ENCODE measurements at places on chromosomes 4 and X.

DNA sequence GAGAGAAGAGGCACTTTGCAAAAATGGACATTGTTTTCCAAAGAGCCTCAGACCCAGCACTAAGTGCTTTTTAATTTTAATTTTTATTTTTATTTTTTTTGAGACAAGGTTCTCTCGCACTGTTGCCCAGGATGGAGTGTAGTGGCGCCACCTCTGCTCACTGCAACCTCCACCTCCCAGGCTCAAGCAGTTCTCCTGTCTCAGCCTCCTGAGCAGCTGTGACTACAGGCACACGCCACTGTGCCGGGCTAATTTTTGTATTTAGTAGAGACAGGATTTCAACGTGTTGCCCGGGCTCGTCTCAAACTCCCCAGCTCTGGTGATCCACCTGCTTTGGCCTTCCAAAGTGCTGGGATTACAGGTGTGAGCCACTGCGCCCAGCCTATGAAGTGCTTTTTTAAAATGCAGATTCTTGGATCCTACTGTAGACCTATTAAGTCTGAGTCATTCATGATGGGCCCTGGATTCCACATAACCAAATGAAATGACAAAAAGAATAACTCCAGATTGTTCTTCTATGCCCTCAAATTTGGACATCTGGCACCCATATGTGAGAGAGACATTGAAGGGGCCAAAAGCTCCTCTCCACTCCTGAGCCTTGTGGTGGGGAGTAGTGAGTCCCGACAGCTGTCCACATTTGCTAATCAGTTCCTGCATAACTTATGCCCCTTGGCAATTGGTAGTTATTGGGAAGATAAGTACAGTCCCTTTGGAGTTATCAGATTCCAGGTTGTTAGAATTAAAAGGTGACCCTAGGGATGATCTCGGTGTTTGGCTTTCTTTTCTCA, 3.6 kb downstream of the NOCT start:
- DNase-seq: no peak

- peak; percentile 48 for DNase-seq
These were observed 24.9 kb upstream of the MTM1 start for GRCh38 chrX:150543230-150544155.

DNA sequence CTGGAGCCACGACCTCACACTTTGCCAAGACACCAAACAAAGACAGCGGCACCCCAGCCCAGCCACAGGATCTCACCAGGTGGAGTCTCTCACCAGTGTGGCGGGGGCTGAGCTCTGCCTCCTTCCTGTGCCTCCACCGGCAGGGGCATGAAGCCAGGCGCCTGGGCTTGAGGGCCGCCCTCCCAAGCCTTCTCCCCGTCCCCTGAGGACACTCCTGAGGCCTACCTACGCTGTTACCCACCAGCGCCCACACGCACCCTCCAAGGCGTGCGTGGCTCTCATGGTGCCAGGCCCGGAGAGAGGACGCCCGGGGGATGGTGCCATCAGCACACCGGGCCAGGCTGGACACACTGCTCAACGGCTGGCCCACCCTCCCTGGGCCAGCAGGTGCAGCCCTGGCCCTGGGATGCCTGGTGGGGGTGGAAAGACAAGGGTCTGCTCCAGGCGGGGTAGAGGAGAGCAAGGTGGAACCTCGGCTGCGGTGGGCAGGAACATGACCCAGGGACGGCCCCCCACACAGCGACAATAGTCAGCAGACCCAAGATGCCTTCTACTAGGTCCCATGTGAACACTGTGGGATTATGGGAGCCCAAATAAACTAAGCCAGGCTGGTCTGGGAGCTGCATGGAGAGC, 22.1 kb downstream of the NELFA start:
- DNase-seq: no peak

- no peak for DNase-seq
These were observed 46.2 kb downstream of the STAP1 start for GRCh38 chr4:67604749-67605148.

- no peak for DNase-seq
These were observed 57.4 kb downstream of the RAPGEF2 start for GRCh38 chr4:159160242-159160641.

GRCh38 chr4:114226968-114227760, 247.7 kb upstream of the ARSJ start:
- DNase-seq: no peak

- no peak for DNase-seq
These were observed 20.3 kb downstream of the RUFY3 start for GRCh38 chr4:70741867-70742658.

GRCh38 chr4:182716192-182716591, 201.0 kb downstream of the DCTD start:
- no peak for DNase-seq

- DNase-seq: no peak
These were observed 2313.8 kb downstream of the ARAP2 start for GRCh38 chr4:33930497-33930896.

- DNase-seq: no peak
These were observed 426 bp downstream of the SLBP start for GRCh38 chr4:1711571-1712215.

Measured in GM10248 (cell line).